CD4-positive, alpha-beta memory T cell (primary cell): ENCODE measurements at places on chromosomes 4 and X. TPM values are rescaled to one million over a fixed set of nuclear protein-coding genes. Genes with fewer than 3 reads are reported as not detected.

DNA sequence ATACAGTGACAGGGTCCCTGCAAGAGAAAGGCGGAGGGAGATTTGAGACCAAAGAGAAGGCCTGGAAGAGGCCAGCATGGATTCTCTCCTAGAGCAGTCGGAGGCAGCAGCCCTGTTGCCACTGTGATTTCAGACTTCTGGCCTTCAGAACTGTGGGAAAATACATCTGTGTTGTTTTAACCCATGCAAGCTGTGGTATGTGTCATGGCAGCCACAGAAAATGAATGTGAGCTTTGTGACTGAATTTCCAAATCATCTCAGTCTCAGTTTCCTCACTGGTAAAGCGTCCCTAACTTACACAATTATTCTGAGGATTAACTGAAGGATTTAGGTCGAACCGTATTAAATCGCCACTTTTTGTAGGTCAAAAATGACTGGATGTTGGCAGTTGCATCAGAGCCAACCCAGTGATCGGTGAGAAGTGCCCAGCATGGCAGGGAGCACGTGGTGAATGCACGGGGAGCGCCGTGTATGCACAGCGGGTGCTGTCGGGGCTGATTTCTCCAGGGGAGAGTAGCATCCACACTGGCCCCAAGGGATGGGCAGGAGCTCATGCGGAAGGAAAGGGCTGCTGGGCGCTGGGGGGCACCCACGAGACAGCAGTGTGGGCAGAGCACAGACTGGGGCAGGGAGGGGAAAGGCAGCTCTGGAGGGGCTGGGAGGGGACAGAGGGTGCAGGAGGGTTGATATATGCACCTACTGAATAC is 23.8 kb upstream of the NSG1 start:
- DNase-seq: no peak
- H3K27me3 ChIP-seq: no peaks in the 10 kb centered on the region
- H3K4me3 ChIP-seq: no peak overlapping the region

The FOXR2 gene
- total RNA-seq: not detected

- no peaks in the 10 kb centered on the region for H3K27me3 ChIP-seq
- H3K4me1 ChIP-seq: no peaks in the 10 kb centered on the region
- H3K4me3 ChIP-seq: no peak overlapping the region
- H3K27ac ChIP-seq: no peak overlapping the region
- DNase-seq: no peak
- no peaks in the 10 kb centered on the region for H3K36me3 ChIP-seq
Measured at GRCh38 chr4:167903291-167903721, 189.0 kb upstream of the ANXA10 start.

DNA sequence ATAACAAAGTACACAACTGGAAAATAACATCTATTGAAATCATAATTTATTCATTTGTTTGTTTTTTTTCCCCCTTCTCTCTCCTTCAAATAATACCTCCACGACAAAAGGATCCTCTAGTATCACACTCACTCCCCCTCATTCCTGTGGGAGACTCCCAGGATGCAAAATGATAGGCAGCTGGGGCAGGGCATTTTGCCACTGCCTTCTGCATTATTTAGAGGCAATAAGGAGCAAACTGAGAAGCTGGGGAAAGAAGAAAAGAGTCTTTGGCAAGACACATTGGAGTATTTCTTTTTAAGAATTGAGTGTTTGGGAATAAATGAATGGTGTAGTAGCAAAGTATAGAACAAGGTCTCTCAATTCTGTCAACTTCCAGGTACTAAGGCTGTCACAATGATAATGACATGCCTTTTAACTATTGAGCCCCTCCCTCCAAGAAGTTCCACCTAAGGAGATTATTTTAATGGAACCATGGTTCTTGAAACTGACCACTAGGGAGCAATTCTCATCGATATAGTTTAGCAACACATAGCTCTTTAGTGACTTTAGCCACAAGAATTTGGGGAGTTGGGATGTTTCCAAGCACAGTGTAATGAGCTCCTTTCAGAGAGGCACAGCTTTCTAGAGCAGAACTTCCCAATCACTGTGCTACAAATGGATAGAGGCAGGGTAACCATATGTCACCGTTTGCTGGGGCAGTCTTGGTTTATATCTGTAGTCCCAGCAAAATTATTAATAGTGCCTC is 303.3 kb downstream of the FRMPD4 start:
- no peaks in the 10 kb centered on the region for H3K36me3 ChIP-seq
- DNase-seq: no peak
- no peak overlapping the region for H3K4me3 ChIP-seq
- no peaks in the 10 kb centered on the region for H3K4me1 ChIP-seq
- H3K27ac ChIP-seq: no peak overlapping the region

The ART3 gene
- total RNA-seq: not detected

- no peak overlapping the region for H3K27ac ChIP-seq
- no peaks in the 10 kb centered on the region for H3K4me1 ChIP-seq
- no peak overlapping the region for H3K4me3 ChIP-seq
- DNase-seq: no peak
- H3K36me3 ChIP-seq: no peaks in the 10 kb centered on the region
- H3K27me3 ChIP-seq: no peaks in the 10 kb centered on the region
Measured at GRCh38 chr4:144411119-144411518, 234.8 kb upstream of the HHIP start.

DNA sequence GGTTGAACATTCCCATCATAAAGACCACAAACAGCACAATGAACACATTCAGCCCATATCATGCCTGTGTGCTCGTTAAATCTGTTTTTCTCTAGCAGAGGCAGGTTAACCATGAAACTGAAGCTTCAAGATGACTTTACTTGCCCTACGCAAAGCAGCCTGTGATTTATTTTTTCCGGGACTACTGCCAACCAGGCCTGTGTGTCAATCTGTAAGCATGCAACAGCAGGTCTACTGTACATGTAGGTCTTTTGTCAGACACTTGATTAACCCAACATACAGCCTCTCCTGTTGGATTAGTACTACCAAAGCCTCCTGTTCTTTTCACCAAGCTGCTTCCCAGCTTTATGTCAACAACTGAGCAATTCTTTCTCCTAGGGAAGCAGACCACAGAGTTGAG is 85.5 kb upstream of the ACSL1 start:
- no peak for DNase-seq
- no peak overlapping the region for H3K4me3 ChIP-seq
- H3K36me3 ChIP-seq: no peaks in the 10 kb centered on the region
- H3K27me3 ChIP-seq: no peaks in the 10 kb centered on the region
- H3K4me1 ChIP-seq: no peaks in the 10 kb centered on the region

The MAB21L2 gene
- not detected for total RNA-seq

GRCh38 chrX:68912113-68912512 is 83.3 kb downstream of the EFNB1 start:
- no peaks in the 10 kb centered on the region for H3K36me3 ChIP-seq
- no peak overlapping the region for H3K27ac ChIP-seq
- H3K4me1 ChIP-seq: no peaks in the 10 kb centered on the region
- no peaks in the 10 kb centered on the region for H3K27me3 ChIP-seq
- no peak for DNase-seq

GRCh38 chrX:54819201-54819600 is 11.7 kb downstream of the MAGED2 start:
- H3K27me3 ChIP-seq: no peaks in the 10 kb centered on the region
- no peak overlapping the region for H3K4me3 ChIP-seq
- DNase-seq: no peak

DNA sequence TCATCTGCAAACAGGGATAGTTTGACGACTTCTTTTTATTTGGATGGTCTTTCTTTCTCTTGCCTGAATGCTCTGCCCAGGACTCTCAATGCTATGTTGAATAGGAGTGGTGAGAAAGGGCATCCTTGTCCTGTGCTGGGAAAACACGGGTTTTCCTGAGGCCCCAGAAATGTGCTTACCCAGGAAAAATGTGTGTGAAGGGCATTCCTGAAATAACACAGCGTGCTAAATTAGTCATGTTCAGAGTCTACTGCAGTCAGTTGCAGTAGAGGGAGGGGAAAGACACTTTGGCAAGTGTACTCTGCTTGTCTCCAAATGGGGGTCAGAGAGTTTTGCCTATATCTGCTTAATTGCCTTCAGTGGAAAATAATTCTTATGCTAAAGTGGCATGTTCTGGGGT is 153.9 kb downstream of the CCNG2 start:
- no peak overlapping the region for H3K4me3 ChIP-seq
- H3K27me3 ChIP-seq: no peaks in the 10 kb centered on the region
- H3K4me1 ChIP-seq: no peaks in the 10 kb centered on the region
- no peaks in the 10 kb centered on the region for H3K36me3 ChIP-seq

The LRRC66 gene
- 0.41 TPM for total RNA-seq

The PAGE5 gene
- total RNA-seq: 0.69 TPM

GRCh38 chr4:167114416-167114971 is 119.8 kb downstream of the SPOCK3 start:
- H3K27ac ChIP-seq: no peak overlapping the region
- H3K4me3 ChIP-seq: no peak overlapping the region
- no peaks in the 10 kb centered on the region for H3K4me1 ChIP-seq
- DNase-seq: no peak
- H3K27me3 ChIP-seq: no peaks in the 10 kb centered on the region
- no peaks in the 10 kb centered on the region for H3K36me3 ChIP-seq

DNA sequence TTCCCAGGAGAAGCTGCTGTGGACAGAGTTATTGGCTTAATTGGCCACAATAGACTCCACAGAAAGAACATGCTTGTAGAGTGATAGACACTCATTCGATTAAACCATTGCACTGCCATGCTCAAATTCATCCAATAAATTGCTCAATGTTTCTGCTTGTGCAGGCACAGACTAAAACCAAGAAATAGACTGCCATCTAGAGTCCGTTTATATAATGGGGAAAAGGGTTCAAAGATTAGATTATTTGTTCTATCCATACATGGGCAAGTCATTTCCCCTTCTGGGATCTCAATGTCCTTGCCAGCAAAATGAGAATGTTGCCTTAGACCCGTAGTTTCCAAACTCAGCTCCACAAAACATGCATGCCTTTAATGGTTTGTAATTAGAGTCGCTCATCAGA is 8.7 kb downstream of the SMIM10 start:
- no peak for DNase-seq
- peaks cover 7% of the 10 kb centered on the region for H3K4me1 ChIP-seq
- H3K27ac ChIP-seq: no peak overlapping the region
- no peaks in the 10 kb centered on the region for H3K36me3 ChIP-seq
- no peaks in the 10 kb centered on the region for H3K27me3 ChIP-seq

DNA sequence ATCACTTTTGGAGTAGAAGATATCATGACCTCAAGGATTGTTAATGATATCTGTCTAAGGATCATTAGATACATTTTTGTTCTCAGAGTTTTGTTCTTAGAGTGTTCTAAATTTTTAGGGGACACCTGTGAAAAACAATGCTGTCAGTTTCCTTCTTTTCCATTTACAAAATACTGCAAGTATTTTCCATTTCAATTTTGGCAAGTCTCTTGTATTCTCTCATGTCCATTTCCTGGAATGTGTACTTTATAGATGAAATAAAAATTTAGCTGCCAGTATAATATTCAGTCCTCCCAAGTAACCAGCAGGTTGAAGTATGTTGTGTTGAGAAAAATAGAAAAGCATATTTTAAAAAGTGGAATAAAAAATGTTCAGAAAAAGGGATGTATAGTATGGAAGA is 117.9 kb upstream of the HPGD start:
- no peak for DNase-seq
- no peaks in the 10 kb centered on the region for H3K36me3 ChIP-seq
- no peak overlapping the region for H3K27ac ChIP-seq
- no peak overlapping the region for H3K4me3 ChIP-seq
- no peaks in the 10 kb centered on the region for H3K4me1 ChIP-seq

- no peak overlapping the region for H3K27ac ChIP-seq
- H3K4me1 ChIP-seq: peaks cover 32% of the 10 kb centered on the region
- peak; percentile 42 for DNase-seq
- no peaks in the 10 kb centered on the region for H3K36me3 ChIP-seq
Measured at GRCh38 chr4:173505924-173506518, 24.0 kb downstream of the HAND2 start.
